Stimulated activated CD8-positive, alpha-beta memory T cell treated with anti-CD3 and anti-CD28 coated beads, Interleukin-2, amount 100 ng/mL, for 1 hour (primary cell): ENCODE measurements at places on chromosomes 3 and 15.

- DNase-seq = no peak
Observed at GRCh38 chr3:105228696-105229095, 138.0 kb upstream of the ALCAM start.

DNA sequence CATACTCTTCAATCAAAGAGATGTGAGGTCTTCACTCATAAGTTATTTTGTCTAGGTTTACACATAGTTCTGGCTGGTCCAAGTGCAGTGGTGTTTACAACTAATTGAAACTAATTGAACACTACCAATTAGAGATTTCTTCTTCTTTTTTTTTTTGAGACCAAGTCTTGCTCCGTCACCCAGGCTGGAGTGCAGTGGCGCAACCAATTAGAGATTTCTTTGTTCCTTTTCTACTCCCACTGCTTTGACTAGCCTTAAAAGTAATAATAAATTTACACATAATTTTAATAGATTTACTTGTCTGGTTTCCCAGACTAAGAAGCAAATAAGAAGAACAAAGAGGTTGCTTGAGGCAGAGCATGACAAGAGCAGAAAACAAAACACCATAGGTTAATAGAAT, 6.7 kb upstream of the DENND6A start:
- no peak for DNase-seq

DNA sequence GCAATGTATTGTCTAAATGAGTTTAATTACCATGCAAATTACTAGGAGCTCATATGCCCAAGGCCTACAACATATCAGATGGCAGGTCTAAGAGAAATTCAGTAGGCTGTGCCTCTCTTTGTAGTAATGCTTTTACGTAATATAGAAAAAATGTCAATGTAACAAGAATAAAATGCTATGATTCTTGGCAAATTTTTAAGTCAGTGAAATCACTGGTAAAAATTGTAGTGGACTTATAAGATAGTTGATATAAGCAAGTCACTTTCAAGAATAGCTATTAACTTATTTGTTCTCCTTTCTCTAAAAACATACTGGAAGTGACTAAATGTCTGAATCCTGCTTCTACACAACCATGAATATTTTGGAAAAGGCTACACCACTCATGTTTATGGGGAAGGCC, 707.8 kb downstream of the TUSC7 start:
- DNase-seq = no peak

GRCh38 chr3:175659670-175660350, 800.7 kb downstream of the NAALADL2 start:
- DNase-seq = no peak

DNA sequence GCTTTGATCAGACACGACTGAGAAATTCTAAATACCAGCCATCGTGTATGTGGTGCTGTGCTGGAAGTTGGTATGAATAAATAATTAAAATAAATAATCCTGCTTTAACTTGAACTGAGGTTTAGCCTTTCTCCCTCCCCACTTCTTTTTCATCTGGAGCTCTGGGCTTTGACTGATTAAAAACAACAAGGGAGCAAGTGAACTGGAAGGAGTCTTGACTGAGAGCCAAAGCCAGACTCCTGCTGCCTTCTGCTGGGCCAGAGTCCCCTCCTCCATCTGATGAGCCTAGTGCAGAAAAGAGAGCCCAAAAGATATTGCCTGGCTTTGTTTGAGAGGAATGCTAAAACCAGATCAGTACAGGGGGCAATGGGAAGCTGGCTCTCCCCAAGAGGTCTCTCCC, 96.0 kb downstream of the CCNL1 start:
- DNase-seq = no peak

GRCh38 chr15:22931784-22932536, 48.2 kb downstream of the CYFIP1 start:
- no peak for DNase-seq

- no peak for DNase-seq
Observed at GRCh38 chr15:28920781-28921331, 35.1 kb downstream of the APBA2 start.

DNA sequence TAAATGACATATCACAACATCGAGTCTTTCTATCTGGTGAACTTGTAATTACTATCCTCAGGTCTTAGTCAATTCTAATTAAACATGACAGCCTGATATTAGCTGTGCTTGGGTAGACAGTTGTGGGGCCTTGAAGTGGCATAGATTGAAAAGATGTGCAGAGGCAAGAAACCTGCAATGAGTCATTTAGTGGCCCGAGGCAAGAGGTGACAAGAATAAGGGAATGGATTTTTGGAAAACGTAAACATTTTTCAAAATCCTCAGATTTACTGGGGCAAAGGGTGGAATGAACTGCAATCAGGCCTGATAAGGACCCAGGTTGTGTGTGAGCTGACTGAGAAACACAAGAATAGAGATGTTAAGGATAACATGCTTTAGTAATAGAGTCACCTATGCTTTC, 29.5 kb upstream of the ULK4 start:
- no peak for DNase-seq

GRCh38 chr3:174884776-174885568, 25.8 kb downstream of the NAALADL2 start:
- no peak for DNase-seq

- no peak for DNase-seq
Observed at GRCh38 chr3:56322862-56323261, 145.4 kb downstream of the ERC2 start.

- no peak for DNase-seq
Observed at GRCh38 chr3:125633767-125634166, 38.5 kb upstream of the OSBPL11 start.

- no peak for DNase-seq
Observed at GRCh38 chr3:153599685-153600084, 437.7 kb downstream of the RAP2B start.

GRCh38 chr3:136353461-136353860, 103.3 kb downstream of the PCCB start:
- DNase-seq = no peak

DNA sequence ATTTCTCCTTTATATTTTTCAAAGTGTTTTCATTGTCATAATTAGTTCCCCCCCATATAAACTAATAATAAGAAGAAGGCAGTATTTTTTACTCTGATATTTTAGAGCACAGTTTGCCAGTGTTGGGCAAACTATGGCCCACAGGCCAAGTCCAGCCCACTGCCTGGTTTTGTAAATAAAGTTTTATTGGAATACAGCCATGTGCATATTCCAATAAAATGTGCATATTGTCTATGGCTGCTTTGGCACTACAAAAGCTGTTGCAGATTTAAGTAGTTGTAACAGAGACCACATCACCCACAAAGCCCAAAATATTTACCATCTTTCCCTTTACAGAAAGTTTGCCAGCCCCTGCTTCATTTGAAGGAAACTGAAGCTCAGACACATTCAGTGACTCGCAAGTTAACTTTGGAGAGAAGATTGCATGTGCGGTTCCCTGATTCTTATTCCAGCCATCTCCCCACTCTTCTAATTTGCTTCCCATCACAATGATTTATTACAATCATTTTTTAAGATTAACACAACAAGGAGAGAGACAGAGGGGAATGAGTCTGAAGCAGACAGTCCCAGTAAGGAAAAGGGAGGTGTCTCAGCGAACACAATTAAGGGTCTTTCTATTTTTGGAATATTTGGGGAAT, 48.9 kb downstream of the RFTN1 start:
- DNase-seq = no peak

- DNase-seq = no peak
Observed at GRCh38 chr15:77032647-77033416, 37.9 kb downstream of the PSTPIP1 start.

- no peak for DNase-seq
Observed at GRCh38 chr15:70240082-70240481, 142.4 kb upstream of the TLE3 start.

DNA sequence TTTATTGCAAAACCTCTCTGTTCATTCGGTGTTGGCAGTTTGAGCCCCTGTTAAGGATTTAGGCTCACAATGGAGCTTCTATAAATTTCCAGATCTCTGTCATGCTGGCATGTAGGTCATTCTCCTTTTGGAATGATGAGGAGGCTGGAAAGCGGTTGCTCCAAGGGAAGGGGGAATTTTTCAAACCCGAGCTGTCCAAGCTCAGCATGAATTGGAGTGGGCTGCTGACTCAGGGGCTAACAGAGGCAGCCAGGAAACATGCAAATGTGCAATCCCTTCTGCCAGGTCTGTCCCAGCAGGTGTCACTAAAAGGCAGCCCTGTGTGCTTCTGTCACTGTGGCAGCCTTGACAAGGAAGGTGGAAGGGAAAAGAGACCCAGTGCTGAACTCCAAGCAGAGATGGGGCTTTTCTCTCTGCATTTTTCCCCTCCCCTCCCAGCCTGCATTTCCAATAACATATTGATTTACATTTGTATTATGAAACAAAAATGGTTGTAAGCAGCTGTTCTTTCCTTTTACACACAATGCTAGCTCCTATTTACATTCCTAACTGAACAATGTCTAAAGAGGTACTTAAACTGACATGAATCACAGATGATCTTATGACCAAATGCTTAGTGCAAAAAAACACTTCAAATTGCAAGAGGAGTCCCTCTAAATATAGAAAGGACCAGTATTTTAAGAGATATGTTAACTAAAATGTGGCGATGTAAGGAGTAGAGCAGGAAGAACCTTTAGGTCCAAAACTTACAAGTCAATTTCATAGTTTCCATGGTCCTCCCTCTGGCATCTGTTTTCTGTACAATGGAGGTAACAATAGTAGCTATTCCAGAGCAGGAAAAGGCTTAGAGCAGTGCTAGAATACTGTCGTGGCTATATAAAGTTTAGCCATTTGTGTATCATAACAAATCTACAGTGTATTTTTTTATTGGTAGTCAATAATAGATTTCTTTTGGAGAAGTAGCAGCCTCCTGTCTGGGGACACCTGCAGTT, 84.5 kb upstream of the ATP10A start:
- DNase-seq = no peak

DNA sequence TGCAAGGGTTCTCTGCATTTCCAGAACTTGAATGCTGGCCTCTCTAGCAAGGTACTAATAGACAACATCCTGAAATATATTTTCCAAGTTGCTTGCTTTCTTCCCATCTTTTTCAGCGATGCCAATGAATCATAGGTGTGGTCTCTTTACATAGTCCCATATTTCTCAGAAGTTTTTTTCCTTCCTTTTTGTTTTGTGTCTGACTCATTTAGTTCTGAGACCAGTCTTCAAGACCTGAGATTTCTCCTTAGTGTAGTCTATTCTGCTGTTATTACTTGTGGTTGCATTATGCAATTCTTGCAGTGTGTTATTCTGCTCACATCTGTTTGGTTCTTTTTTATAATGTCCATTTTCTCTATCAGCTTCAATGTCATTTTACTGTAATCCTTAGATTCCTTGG, 1265.0 kb upstream of the ALCAM start:
- no peak for DNase-seq

GRCh38 chr3:45939341-45939771, 3.9 kb upstream of the CXCR6 start:
- DNase-seq = no peak

- no peak for DNase-seq
Observed at GRCh38 chr3:36175916-36176461, 204.3 kb upstream of the STAC start.

GRCh38 chr3:124818398-124819091, 68.6 kb downstream of the ITGB5 start:
- DNase-seq = no peak

- no peak for DNase-seq
Observed at GRCh38 chr3:69671082-69671952, 67.9 kb upstream of the MITF start.

DNA sequence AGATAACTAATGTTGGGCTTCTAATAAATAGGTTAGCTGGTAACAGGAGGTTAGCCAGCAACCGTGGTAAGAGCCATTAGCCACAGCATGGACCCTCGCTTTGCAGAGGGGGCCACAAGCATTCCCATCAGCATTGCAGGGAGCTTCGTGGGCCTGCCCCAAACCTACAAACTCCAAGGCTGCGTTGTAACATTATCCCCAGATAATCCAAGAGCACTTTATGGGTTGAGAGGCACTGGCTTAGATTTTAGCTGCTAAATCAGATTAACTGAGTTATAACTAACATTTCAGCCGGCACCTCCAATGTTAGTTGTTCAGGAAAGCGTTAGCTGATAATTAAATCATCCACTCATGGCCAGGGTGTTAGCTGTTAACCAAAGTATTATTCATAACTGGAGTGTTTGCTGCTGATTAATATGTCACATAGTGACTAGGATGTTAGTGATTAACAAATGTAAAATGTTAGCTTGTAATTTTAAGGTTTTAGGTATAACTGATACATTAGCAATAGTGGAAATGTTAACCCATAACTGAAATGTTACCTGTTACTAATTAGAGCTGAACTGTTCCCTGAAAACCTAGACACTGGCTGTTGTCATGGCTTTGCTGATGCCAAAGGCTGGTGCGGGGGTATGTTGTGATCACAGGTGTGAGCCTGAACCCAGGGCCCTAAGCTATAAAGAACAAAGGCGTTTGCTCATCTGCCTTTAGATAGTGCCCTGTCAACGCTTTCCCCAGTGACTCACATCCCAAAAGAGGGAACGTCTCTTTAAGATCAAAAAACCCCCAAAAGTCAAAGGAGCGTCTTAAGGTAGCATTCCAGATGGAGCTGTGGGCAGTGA, 56.2 kb downstream of the SLC6A6 start:
- no peak for DNase-seq

- DNase-seq = no peak
Observed at GRCh38 chr3:53180305-53181023, 19.5 kb downstream of the PRKCD start.

GRCh38 chr3:125136515-125136914, 76.0 kb downstream of the SLC12A8 start:
- no peak for DNase-seq
